ENCODE measurements at places on chromosomes 7 and 10.

DNA sequence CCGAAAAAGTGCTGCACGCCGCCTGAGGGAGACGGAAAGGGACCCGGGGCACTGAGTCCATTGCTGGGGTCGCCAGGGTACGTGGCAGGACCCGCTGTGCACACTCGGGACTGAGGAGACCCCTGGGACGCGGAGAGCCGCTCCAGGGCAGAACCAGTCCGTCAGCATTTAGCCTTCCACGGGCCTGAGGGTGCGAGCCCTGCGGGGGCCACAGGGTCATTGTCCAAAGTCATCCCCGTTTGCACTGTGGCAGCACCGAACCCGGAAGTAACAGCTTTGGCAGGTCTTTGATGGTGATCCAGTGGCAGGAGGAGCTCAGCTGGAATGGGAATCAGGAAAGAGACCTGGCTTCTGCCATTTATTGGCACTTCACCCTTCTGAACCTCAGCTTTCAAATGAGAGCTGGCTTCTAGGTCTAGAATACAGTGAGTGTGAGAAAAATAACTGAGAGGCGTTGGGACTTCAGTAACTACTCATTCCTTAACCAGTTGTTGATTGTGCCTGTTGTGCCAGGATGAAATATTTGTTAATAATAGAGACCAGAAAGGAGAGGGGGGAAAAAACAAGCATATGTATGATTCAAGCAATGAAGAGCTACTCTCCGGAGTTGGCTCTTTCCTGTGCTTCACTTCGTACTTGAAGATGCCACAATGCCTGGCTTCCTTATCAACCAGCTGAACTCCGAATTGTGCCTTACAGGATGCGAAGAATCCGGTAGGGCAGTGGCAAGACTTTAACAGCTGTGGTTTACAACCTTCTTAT, 811 bp upstream of the ARHGAP12 start:
- DNase-seq: peak; percentile 10

GRCh38 chr7:31663072-31663471, 23.9 kb upstream of the PPP1R17 start:
- no peak for DNase-seq

DNA sequence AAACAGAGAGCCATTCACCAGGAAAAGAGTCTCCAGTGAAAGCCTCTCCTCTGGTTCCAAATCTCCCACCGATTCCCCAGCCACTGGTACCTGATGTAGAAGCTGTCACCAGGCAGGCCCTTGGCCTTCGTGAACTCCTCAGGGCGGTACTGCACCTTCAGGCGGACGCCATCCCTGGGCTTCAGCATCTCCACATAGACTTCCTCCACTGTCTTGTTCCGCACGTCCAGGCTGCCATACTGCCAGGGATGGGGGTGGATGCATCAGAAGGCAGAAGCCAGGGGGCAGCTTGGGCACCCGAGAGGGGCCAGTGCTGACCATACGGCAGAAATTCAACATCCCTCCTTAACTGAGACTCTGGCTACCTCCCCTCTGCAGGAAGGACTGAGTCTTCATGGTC, 118.8 kb downstream of the DLG5 start:
- no peak for DNase-seq

GRCh38 chr7:31910191-31910590, 160.0 kb downstream of the PDE1C start:
- no peak for DNase-seq

- DNase-seq: no peak
Observed at GRCh38 chr10:5447611-5448071, 35.3 kb downstream of the NET1 start.

DNA sequence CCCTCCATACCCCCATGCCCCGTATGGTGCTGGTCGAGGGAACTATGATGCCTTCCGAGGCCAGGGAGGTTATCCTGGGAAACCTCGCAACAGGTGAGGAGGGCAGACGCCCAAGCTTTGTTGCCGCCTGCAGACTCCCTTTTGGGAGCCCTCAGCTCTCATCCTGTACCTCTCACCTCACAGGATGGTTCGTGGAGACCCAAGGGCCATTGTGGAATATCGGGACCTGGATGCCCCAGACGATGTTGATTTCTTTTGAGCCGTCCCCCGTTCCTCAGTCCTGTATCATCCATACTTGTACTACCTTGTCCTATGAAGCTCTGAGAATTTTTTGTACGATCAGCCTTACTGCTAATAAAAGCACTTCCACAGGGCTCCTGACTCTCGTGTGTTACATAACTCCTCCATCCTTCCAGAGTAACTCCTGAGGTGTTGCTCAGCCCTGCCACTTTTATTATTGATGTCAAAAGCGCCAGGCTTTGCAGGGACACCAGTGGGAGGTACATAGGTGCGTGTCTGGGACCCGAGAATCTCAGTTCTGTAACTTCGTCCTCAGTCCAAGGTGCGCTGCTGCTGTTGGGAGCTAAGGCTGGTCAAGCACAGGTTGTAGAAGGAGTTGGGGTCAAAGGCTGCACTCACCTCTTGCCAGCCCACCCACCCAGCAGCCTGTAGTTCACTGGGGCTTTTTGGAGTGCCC, 1.1 kb downstream of the UFSP1 start:
- no peak for DNase-seq

DNA sequence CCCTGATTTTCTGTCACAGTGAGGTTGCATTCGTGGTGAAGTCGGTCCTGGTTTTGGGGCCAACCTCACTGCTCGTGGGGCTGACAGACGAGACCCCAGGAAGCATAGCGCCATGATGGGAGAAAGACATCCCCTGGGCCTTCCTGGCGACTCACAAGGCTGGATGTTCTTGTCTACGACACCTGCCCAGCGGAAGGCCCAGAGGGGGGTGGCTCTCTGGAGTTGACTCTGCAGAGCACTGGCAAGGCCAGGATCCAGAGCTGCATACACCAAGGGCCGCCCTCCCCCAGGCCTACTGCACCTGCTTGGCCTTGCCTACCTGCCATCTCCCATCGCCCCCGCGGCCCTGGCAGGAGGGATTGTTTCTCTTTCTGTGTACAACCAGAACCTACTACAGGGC, 608.9 kb downstream of the PTPRN2 start:
- no peak for DNase-seq

DNA sequence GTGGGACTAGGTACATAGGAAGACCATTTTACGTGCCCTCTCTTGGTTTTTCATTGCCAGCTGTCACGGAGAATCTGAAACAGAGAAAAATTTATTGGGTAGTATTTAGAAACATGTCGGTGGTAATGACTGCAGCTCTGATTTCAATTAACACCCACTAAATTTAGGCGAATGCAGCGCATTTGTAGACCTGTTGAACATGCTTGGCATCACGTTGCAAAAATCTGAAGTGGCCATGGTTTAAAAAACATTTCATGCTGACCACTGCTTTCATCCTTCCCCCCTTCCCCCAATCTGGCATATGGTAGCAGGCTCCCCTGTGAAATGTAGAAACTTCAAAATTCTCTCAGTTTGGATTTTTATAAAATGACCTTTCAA, 34.0 kb downstream of the LRMDA start:
- no peak for DNase-seq

DNA sequence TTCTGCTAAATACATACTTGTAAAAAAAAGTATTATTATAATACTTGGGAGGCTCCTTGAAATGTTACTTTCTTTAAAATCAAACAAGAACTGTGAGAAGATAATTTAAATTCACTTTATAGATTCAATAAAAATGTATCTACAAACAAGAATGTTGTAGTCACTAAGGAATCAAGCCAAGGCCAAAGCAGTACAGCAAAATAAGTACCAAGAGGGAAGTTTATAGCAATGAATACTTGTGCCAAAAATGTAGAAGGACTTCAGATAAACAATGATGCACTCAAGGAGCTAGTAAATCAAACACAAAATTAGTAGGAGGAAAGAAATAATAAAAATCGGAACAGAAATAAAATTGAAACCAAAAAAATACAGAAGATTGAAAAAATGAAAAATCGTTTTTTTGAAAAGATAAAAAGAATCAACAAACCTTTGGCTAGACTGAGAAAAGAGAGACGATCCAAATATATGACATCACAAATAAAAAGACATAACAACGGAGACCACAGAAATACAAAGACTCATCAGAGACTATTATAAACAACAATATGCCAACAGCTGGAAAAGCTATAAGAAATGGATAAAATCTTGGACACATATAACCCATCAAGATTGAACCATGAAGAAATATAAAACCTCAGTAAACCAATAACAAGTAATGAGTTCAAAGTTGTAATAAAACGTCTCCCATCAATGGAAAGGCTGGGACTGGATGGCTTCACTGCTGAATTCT, 286.0 kb upstream of the TMEM229A start:
- no peak for DNase-seq

DNA sequence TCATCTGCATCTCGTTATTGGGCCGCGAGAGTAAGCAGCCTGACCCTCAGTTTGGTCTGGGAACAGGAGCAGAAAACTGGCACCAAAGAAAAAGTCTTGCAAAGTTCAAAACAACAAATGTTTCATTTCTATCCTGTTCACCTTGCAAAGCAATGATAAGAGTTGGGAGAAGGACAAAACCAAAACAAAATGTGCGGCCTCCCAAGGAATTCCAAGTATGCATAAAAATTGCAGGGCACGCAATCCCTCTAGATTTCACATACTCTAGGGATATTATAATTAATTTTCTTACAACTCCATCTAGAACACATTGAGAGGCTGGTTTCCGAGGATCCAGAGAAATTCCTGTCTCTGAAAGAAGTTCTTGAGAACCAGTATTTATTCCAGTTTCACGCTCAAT, 20.1 kb downstream of the CHUK start:
- DNase-seq: no peak

- DNase-seq: no peak
Observed at GRCh38 chr7:74544706-74545469, 91.2 kb downstream of the GTF2IRD1 start.

DNA sequence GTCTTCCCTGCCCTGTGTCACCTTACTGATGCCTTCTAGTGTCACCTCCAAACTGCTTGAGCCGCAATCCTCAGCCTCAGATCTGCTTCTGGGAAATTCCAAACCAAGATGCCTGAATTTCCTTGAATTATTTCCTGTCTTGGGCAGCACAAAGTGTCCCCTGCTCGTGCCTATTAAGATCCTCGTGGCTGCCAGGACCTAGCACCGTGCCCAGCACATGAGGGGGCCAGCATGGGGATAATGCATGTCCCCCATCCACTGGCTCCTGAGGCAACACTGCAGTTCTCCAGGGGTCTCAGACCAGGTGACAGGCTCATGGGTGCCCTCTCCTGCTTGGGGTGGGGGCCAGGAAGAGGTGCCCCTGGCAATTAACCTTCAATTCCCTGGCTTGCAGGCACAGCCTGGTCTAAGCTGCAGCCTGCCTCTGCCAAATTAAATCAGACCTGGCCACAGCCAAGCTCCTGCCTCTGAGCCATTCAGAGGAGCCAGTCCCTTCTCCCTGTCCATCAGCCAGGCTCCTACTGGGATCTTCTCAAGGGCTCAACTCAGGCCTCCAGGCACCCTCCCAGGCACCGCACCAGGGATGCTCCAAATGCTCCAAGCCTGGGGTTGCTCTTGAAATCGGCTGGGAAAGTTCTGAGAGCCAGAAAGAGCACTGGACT, 146.6 kb downstream of the SH3PXD2A start:
- no peak for DNase-seq
